ENCODE measurements at places on chromosomes 6 and 20.

DNA sequence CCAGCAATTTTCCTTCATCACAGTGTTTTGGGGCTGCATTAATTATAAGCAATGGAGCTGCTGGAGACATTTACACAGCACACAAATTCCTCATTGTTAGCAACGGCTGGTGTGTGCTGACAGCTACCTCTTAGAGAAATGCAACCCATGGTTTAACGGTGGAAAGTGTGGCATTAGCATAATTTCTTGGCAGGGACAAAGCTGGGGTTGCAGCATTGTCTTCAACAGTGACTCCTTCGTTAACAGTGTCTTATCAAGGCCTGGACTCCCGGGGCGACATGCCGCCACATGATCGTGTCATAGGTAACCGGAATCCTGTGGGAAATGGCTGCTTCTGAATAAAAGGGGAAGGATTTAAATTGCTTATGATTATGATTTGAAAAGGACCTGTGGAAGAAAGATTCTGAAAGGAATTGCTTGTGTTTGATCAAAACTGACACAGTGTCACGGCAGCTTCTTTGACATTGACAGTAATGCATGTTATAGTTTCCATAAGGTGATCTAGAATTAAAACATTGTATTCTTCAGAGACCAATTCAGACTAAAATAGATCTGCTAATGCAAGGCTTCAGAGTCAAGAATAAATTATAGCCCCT is 128.0 kb downstream of the UST start:
- DNase-seq, result no peak

DNA sequence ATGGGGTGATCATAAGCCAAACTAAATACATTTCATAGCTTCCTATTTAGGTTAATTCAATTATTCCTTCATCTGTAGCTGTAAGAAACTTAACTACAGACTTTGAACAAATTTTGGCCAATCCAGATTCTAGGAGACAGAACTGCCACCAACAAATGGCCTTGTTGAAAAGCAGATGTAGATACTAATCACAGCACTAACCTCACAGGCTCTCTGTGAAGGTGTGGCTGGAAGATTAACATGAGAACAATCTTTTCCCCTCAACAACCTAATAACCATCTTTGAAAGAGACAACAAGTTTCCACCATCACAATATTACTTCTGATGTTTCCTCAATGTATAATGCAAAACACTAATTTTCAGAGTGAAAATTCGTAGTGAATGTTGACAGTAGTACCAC is 87.8 kb downstream of the SESN1 start:
- DNase-seq, result no peak

- DNase-seq, result no peak
Observed at GRCh38 chr20:33124994-33125393, 43.0 kb upstream of the BPIFA2 start.

GRCh38 chr6:6178795-6179194 is 141.7 kb downstream of the F13A1 start:
- no peak for DNase-seq

GRCh38 chr6:49366539-49366938 is 96.5 kb downstream of the MMUT start:
- no peak for DNase-seq

DNA sequence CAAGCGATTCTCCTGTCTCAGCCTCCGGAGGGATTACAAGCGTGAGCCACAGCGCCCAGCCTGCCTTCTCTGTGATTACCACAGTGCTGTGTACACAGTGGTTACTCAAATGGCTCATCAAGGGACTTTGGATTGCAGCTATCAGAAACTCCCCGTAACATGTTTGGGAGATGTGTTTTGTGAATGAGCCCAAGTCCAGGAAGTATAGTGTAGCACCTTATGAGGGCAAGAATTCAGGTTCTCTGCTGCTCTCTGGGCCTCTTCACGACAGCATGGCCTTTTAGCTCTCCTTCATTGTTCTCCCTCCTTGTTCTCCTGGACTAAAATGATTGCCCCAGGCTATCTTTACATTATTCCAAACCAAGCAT is 34.1 kb upstream of the RPL7L1 start:
- peak; percentile 16 for DNase-seq

DNA sequence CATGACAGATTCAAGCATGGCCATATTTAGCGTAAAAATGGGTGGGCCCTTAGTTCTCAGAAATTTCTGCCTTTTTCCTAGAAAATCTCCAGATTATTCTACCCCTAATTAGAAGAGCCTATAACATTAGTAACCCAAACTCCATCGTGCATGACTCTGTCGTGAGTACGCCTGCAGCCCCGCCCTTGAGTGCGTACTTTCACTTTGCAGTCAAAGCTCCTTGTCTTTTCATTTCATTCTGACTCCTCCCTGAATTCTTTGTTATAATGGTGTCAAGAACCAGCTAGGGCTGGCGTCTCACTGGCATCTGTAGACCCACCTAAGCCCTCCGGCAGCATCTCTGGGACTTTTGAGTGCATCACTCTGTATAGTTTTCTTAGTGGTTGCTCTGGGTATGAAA is 61.7 kb upstream of the NOX3 start:
- DNase-seq, result no peak

DNA sequence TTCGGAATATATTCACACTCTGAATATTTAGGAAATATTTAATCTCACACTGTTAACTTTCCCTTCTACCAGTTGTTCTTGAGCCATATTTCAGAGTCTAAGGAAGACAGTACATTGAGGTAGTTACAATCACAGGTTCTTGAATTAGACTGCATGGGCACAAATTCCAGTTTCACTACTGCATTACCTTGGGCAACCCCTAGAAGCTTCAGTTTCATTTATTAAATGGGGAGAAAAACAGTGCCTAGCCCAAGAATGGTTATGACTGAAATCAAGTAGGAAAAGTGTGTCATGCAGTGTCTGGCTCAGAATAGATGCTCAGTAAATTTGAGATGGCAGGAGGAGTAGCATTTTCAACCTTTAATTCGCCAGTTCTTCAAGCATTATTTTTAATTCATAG is 124.5 kb upstream of the SAMD5 start:
- no peak for DNase-seq

- DNase-seq, result no peak
Observed at GRCh38 chr6:113630738-113631535, 226.2 kb upstream of the MARCKS start.

DNA sequence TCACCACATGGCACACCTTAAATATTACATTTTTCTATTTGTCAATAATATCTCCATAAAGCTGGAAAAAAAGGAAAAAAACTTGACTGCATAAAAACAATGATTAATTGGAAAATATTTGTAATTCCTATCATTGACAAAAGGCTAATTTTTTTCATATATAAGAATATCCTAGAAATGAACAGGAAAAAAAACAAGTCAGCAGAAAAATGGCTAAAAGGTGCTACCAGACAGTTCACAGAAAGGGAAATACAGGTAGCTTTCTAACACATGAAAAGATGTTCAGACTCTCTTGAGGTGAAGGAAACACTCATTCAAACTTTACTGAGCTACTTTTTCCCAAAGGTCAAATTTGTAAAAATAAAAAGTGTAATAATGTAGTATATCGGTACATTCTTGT is 104.1 kb upstream of the SCAF8 start:
- DNase-seq, result no peak

DNA sequence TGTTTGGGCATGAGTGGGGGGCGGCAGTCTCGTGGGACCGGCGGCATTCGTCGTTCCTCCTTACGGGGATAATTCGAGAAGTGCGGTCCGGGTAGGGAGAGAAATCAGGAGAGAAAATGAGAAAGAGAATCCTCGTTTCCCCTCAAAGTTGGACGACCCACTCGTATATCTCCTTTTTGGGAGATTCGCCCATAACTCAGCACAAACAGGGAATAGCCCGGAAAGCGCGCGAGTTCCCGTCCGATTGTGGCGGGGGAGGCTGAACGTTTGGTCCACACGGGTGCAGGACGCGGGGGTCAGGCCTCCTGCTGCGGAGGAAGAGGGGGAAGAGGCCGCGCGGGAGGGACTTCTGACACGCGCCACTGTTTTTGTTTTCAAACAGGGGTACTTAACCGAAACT is 42.4 kb downstream of the POPDC3 start:
- no peak for DNase-seq

GRCh38 chr6:33315793-33316602 is 1.5 kb downstream of the ZBTB22 start:
- DNase-seq, result no peak

- DNase-seq, result no peak
Observed at GRCh38 chr6:91337967-91338366, 751.1 kb upstream of the MAP3K7 start.

DNA sequence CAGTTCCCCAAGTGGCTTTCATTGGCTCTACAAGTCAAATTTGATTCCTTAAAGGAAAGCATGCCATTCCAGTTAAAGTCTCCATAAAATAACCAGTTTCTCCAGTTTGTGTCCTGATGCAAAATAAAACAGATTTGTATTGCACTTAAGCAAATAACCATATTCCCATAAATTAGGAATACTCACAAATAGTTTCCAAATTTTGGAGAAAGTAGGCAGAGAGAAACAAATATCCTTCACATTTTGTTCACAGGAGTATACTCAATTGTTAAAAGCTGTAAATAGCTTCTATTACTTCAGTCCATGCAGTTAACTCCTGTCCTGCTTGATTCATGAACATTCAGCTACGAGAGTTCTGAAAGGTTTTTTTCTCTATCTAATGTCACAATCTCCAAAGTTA is 281.4 kb upstream of the RGS17 start:
- no peak for DNase-seq

DNA sequence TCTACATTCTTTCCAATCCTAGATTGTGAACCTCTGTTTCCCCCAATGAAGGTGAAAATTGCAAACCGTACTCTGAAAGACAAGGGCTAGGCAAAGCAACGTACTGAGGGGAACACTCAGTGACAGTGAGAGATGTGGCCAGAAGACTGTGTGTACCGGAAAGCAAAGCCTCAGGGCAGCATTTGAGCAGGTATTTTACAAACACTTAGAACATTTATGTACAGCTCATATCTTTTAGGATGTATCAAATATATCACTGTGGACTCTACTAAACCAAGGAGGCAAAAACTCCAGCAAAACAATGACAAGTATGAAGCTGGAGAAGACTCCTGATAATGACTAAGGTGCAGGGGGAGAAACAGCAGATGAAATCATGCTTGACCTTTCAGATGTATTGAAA is 236.9 kb downstream of the FOXC1 start:
- DNase-seq, result no peak

GRCh38 chr20:23050076-23050838 is 785 bp upstream of the THBD start:
- no peak for DNase-seq

- DNase-seq, result no peak
Observed at GRCh38 chr6:97059473-97059872, 134.9 kb downstream of the KLHL32 start.

DNA sequence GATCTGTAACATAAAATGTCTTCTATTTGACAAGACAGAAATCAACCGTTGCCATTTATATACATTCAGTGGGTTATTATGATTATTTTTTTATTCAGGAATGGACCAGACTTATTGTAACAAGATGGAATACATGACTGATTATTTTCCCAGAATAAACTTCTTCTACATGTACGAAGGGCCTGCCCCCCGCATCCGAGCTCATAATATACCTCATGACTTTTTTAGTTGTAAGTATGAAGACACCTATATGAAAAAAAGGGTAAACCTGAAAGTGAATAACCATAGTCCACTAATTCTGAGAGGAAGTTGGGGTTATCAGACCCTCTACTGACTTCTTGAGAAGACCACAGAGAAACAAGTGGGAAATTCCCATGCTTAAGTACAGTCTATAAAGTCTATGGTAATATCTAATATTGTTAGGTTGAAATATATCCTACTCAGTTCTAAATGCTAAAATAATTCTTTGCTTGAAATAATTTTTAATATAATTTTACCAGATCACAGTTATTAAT is 15.9 kb downstream of the OR2A4 start:
- no peak for DNase-seq

DNA sequence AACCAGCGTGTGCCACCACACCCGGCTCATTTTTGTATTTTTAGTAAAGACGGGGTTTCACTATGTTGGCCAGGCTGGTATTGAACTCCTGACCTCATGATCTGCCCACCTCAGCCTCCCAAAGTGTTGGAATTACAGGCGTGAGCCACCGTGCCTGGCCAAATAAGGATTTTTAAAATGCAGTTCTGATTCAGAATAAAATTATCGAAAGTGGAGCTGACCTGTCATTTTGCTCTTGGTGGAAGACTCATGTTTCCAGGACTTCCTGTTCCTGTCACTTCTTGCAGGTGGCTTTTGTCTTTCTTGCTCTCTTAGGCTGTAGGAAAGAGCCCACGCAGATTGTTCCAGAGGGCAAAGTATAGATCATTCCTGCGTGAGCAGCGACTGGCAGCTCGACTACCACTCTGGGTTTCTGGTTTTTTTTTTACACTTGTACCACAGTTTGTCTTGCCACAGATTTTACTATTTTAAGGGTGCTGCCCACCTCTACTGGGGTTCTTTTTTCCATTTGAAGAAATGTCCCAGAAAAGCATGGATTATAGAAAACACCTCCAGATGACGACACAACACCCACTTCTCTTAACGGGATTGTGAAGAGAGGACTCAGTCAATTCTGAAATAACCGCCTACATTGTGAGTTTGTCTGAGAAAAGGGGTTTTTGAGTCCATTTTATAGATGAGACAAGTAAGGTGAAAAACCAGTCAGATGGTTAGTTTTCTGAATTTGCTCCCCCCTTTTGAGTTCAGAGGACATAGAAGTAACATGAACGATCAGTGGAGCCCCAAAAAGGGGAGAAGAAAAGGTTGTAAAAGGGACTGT is 7.5 kb downstream of the JARID2 start:
- DNase-seq, result no peak

GRCh38 chr20:46945465-46945864 is 50.8 kb downstream of the EYA2 start:
- DNase-seq, result no peak

GRCh38 chr6:155141002-155141401 is 122.8 kb upstream of the CLDN20 start:
- DNase-seq, result no peak
